Putamen (tissue), 1 donor: ENCODE measurements at places on chromosomes 12 and 14.
A peak's percentile ranks its signal among the peaks of the same experiment; 100 is the strongest.

- no peak for DNase-seq
Measured at GRCh38 chr14:23054000-23054811, 3.1 kb downstream of the CDH24 start.

- no peak for DNase-seq
Measured at GRCh38 chr14:96627386-96627785, 125.2 kb downstream of the PAPOLA start.

- no peak for DNase-seq
Measured at GRCh38 chr12:122085591-122085990, 7.0 kb downstream of the MLXIP start.

- no peak for DNase-seq
Measured at GRCh38 chr12:115897729-115898128, 379.8 kb downstream of the MED13L start.

DNA sequence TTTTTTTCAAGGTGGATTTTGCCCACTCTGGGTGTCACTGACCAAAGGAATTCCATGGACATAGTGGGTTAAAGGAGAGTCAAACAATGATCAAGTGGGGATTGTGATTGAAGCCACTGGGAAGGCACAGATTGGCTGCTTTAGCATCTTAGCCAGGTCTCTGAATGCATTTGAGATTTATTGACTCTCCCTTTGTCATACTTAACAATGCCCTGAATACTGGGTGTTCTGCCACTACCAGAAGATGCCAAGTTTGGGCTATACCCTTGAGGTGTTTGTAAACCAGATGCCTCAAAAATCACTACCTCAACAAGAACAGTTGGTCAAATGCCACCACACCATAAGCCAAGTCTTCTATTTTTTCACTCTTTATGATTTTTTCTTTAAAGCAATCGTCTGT, 114.8 kb downstream of the GTF2A1 start:
- no peak for DNase-seq

DNA sequence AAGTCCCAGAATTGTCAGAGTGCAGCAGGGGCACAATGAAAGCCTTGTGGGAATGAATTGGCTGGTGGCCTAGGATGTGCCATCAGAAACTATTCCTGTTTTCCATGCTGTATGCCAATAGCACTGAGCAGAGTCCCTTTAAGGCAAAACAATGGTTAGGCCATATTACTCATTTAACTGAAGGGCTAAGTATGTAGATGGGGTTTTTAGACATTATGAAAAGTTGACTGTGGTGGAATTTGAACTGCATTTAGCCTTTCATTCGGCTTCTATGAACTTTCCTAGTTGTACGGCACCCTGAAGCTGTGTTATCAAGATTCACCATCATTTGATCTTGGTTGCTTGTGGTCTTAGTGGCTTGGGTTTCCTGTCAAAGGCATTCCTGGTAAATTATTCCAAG, 24.8 kb downstream of the IL26 start:
- DNase-seq = no peak

DNA sequence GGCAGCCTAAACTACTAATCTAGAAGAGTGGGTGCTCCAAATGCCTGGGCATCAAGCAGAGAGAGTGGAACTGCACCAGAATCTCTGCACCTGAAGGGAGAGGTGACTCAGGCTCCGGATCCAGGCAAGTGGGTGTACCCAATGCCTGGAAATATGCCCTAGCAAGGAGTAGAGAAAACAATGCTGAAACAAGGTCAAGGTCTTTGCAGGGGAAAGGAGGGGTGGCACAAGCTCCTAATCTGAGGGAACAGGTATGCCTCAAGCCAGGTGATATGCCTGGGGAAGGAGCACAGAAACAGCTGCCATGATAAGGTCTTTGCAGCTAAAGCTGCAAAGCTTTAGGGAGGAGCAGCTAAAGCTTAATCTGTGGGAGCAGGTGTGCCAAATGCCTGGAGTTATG, 136.0 kb upstream of the KITLG start:
- no peak for DNase-seq

- DNase-seq = peak; percentile 80
Measured at GRCh38 chr12:56521590-56522371, at the start of gene RBMS2. Gene RBMS2 (plus strand): TSS chr12:56521820. CDS start chr12:56522024, 204 bp downstream.

DNA sequence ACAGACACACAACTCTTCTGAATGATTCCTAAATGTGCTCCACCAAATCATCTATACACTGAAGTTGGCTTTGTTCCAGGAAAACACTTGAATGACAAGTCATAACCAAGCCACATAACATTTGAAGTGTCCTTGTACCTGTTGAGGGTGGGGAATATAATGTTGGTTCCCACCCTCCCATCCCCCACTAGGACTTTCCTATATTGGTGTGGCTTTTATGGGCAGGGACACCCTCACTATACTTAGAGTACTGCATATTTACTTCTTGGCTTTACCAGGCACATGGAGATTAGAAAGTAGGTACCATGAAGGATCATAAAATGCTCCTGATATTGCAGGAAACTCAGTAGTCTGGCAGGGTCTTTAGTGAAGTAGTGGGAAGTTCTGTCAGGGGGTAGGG, 9.7 kb upstream of the BHLHE41 start:
- DNase-seq = no peak

- no peak for DNase-seq
Measured at GRCh38 chr12:2338381-2338780, 285.6 kb downstream of the CACNA1C start.

DNA sequence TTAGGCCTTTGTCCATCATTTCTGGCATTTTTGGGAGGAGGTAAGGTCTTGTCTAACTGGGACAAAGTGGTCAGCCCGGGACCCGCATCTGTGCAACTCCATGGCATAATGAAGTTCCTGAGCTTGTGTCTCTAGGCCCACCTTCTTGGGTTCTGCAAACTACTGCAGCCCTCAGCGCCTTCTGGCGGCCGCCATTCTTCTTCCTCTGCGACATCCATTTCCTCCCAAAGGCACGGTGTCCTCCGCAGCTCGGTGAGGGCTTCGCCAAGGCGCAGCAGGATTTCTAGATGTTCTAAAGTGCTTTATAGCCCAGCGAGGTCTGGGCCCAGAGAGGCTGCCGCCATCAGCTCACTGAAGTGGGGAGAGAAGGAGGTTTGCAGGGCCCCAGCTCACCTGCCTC, 134.4 kb upstream of the OR4E1 start:
- DNase-seq = no peak

GRCh38 chr14:54369343-54369742, 27.5 kb upstream of the CDKN3 start:
- no peak for DNase-seq

DNA sequence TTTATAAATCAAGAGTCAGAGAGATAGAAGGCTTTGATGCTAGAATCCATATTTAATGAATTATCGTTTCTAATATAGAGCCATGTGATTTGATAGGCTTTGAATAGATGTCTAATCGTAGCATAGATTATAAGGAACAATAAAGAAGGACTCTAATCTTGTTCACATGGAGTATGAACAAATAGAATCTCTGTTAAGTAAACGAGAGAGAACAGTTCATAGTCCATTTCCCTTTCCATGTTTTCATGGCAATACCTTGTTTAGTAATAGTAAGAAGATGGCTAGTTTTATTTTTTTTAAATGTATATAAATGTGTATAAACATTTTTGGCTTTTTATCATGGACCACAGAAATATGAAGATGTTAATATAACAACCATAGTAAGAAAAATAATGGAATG, 32.3 kb upstream of the RAD51AP1 start:
- DNase-seq = no peak

DNA sequence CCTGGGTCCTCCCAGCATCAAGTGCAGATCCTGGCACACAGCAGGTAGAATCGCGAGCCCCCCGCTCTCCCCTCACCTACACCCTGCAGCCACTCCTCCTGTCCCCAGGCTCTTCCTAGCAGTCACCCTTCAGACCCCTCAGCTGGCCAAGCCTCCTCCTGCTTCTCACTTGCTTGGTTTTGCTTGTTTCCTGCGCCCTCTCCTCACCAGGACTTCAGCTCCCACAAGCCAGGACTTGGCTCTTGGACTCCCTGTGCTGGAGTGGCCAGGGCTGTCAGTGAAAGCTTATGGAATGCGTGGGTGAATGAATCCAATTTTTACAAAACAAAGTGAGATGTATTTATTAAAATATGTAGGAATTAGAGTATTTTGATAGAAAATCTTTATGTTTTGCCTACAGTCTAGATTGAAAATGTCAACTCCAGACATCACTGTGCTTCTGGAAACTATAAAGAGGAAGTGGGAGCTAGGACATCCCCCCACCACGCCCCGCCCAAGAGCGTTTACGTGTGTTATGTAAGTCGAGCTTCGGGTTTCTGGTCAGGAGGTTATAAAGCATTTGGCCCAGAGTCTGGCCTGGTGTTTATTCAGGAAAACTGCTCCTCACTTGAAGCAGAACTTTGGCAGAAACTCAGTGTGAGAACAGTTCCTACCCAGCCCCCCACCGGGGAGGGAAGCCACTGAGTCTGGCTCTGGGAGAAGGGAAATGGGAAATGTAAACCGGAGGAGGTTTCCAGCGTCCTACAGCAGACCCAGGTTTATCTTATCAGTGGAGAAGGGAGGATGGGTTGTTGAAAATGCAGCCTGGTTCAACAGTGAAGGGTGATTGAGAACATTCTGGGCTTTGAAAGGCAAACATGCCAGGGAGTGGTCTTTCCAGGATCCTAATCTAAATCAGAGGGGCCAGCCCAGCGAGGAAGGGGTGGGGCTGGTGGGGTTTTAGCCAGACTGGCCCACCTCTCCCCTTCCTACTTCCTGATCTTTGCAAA, 8.8 kb downstream of the ALDH2 start:
- DNase-seq = peak; percentile 74

DNA sequence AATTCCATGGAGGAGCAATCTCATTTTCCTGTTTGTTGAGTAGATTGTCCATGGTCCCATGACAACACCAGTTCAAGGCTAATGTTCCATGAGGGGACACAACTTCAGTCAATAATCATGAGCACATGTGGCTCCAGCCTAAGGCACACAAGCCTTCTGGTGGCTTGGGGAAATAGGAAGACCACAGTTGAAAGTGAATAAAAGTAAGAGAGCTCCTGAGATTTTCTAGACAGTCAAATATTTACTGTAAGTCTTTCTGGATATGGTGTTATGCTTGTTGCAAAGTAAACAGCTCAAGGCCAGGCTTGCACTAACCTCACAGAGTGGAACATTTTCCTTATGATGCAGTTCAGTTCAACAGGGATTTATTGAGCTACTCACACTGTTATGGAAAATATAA, 206.9 kb upstream of the SLC38A2 start:
- no peak for DNase-seq

DNA sequence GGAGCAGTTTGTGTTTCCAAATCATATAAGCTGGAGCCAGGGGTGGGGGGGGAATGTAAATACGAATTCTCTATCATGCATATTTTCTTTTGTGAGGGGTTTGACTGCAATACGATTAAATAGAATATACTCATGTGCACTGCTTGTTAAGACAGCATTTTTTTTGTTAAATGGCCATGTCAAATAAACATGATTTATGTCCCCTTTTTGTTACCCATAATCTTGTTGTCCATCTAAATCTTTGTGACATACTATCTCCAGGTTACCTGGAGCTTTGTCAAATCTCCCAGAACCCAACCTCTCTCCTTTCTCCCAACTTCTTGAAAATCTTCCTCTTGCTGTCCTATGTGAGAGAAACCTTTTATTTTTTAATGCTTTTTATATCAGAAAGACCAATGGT, 233.1 kb downstream of the SLC25A21 start:
- no peak for DNase-seq

- no peak for DNase-seq
Measured at GRCh38 chr12:49976557-49976956, 3.8 kb downstream of the AQP6 start.

GRCh38 chr14:30971586-30971985, 53.9 kb upstream of the AP4S1 start:
- DNase-seq = no peak

- DNase-seq = no peak
Measured at GRCh38 chr12:51850965-51851299, 2.4 kb upstream of the FIGNL2 start.

- no peak for DNase-seq
Measured at GRCh38 chr12:78315028-78315427, 484.3 kb downstream of the NAV3 start.

DNA sequence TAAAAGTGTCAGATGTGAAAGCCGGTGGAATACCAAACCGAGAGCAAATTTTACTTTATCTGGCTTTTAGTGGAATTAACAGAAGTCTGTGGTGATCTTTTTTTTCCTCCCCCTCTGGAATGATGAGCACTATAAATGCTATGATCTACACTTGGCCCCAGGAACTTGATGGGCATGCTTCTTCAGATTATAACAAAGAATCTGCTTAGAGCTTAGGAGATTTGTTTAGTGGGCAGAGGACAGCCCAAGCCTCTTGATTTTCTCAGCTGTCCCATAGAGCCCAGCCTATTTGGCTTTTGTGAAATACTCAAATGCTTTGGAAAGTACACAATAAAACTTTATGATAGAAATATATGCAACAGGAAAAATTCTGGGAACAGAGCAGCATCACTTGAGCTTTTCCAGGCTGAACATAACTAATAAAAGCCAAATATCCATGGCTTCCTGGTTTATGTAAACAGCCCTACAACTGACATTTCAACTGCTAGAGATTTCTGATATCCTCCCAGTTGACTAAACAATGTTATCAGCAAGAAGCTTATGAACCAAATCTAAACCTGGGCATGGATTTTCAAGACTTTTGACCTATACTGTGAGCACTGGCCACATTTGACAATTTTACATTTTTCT, 149.6 kb downstream of the PLXNC1 start:
- DNase-seq = no peak
